ENCODE measurements at places on chromosomes 11 and 22.

- no peak for DNase-seq
Observed at GRCh38 chr22:46085828-46086576, 64.3 kb upstream of the PPARA start.

- no peak for DNase-seq
Observed at GRCh38 chr11:33855500-33855899, 36.4 kb downstream of the LMO2 start.

- no peak for DNase-seq
Observed at GRCh38 chr11:83102834-83103233, 31.1 kb upstream of the RAB30 start.

DNA sequence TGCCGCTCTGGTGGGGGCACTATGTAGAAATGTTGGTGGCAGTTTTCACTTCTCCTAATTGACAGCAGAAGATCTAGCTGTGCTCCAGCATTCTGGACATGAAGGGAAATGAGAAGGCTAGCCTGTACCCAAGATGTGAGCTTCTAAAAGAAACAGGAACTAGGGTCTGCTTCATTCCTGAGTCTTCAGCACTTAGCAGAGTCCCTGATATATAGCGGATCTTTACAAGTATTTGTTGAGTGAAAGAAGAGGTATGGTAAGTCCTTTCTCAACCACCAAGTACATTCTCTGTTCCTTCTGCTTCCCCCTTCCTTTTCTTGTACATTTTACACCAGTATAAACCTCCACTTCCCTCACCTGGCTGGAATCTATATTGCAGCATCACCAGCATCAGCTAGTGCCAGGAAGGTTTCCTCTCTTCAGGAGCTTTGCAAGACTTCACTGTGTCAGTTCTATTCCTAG lies 408.3 kb upstream of the CADM1 start:
- DNase-seq, result no peak

DNA sequence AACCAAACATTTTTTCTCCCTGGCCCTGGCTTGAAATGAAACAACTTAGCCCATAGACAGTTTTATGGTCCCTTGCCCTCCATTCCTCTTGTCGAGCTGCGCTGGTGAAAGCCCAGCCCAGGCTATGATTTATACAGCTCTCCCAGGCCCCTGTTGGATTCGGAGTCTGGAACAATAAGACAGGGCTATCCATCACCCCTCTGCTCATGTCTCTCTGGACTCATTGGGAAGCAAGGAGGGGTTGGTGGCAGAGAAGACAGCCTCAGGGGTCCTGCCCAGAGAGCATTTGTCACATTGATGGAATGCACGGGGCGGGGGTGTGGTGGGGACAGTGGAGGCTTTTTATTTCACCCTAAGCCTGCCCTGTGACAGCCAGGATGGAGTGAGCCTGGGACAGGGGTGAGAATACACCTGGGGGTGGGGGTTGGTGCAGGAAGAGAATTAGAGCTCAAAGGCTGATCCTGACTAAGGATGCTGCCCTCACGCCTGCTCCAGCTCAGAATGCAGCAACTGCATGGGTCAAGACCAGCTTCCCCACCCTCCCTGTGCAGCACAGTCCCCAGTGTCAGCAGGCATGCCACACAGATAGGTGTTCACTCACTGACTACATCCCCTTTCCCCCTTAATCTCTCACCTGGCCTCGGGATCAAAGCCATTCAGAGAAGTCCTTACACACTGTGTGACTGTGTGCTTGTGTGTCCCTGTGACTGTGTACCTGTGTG lies 10.0 kb upstream of the PKNOX2 start:
- no peak for DNase-seq

GRCh38 chr22:21941921-21942320 lies 10.7 kb downstream of the PPM1F start:
- DNase-seq, result no peak

DNA sequence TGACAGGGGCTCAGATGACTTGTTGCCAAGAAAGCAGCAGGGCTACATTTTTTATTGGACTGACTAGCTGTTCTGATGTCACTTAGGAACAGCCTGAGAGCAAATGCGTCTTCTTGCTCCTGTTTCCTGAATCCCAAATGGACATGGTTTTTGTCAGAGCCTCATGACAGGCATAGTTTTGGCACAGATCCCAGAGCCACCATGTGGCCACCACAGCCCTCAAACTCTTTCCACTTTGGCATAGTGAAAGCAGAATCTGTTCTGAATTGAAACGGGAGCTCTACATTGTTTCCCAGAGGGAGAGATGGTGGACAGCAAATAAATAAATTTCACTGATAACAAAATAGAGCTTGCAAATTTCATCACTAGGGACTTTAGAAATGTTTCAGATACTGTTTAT lies 222.2 kb downstream of the C11orf87 start:
- DNase-seq, result peak; percentile 99

DNA sequence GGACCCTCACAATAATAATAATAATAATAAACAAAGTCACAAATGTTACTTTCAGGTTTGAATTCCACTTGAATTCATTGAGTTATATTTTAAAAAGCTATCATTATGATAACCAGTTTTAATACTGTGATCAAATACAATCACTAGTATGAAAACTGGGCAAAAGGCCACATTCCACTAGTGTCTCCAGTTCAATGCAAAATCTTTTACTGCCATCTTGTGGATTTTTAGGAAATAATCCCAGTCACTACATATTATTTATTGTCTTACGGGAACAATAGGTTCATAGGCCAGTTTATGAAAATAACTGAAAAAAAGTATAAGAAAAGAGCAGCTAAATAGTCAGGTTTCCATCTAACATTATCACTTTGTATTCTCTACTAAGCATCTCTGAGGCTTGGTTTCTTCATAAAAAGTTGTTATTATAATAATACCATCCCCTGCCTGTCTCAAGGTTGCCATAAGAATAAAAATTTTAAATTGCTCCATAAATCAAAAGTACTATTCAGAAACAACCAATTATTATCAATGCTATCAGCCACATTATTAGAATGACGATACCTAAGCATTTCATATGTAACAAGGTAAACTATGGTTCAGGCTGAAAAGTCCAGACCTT lies 533.9 kb upstream of the CCDC90B start:
- peak; percentile 81 for DNase-seq

- DNase-seq, result no peak
Observed at GRCh38 chr11:7246179-7246578, 5.5 kb upstream of the SYT9 start.

- no peak for DNase-seq
Observed at GRCh38 chr11:126834149-126834548, 166.4 kb downstream of the KIRREL3 start.

DNA sequence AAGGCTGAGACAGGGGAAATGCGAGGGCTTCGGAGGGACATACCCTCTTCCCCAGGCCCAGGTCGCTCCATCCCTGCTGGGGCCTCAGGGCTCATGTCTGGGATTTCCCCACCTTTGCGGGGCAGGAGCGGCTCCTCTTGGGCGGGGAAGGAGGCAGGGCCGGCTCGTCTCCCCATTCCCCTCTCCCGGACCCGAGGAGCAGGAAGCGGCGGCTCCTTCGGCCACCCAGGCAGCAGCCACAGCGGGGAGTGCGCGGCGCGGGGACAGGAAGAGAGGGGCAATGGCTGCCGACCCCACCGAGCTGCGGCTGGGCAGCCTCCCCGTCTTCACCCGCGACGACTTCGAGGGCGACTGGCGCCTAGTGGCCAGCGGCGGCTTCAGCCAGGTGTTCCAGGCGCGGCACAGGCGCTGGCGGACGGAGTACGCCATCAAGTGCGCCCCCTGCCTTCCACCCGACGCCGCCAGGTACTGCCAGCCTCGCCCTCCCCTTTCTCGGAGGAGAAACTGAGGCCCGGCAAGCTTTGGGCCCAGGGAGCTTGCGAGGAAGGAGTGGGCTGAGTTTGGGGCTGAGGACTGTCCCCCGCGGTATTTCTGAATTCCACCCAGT lies at the start of gene ANKK1:
TSS of gene ANKK1 (plus strand) at position 175 of the 607 bp plus-strand sequence. CDS start at position 281, 106 bp downstream.
- no peak for DNase-seq

GRCh38 chr22:26502688-26503561 lies 9.3 kb downstream of the TFIP11 start:
- peak; percentile 19 for DNase-seq

GRCh38 chr11:63770763-63771162 lies 2.2 kb upstream of the ZFTA start:
- no peak for DNase-seq

DNA sequence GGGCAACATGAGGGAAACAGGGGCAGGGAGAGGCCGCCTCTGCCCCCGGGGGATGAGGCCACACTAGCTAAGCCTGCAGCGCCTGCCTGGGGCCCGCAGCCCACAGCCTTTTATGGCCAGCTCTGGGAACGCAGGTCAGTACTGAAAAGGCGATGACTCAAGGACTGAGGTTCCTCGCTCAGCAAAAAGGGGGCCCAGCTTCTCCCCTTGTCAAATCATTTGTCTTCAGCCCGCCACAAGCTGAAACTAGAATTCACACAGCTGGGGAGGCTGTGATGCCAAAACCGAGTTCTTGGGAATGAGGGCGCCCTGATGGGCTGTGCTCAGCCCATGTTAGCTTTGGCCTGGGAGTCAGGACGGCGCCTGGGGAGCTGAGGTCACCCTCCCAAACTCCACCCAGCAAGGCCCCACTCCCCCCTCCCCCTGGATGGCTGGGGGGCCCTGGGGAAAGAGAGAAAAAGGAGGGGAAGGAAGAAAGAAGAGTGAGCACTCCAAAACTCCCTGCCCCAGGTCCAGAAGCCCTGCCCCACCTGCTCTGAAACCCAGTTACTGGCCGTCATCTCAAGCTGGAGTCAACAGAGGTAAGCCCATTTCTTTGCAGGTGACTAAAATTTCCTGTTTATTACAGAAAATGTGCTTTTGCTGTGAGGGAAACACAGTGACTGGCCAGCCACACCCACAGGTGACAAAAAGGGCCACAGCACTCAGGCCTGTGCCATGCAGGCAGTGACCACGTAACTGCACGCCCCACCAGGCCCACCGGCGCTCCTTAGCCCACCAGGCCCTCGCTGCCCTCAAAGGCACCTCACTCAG lies 13.7 kb downstream of the EHD1 start:
- no peak for DNase-seq

DNA sequence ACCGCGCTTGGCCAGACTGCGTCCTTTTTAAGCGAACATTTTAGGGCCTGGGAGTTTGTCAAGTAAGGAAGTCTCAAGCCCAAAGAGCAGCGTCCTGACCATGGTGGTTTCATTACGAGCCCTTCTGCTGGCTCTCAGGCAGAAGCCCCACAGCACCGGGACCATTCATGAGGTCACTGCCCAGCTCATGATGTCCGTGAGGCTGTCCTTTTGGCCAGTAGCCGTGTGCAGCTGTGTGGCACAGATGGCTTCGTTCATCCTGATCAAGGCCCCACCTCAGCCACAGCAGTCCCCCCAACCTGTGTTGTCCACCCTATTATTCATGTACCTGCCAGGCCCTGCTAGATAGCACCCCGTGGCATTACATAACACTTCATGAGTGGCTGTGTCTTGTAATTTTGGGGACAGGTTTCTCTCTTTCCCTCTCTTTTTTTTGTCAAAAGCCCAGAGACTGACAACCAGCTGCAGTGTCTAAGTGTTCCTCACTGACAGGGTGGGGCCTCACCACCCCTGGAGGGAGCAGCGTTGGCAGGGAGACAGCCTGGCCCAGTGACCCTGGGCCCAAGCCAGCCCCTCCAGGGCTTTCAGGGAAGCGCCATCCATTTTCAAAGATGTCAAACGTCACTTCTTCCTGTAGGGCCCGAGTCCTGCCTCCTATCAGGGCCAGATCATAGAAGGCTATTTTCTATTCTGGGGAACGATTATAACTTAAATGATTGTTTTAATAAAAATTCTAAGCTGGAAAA lies 21.8 kb upstream of the CABP7 start:
- DNase-seq, result peak; percentile 33

GRCh38 chr11:657691-658126 lies 20.6 kb downstream of the DRD4 start:
- no peak for DNase-seq

GRCh38 chr11:82992223-82992622 lies 79.5 kb downstream of the RAB30 start:
- DNase-seq, result no peak

DNA sequence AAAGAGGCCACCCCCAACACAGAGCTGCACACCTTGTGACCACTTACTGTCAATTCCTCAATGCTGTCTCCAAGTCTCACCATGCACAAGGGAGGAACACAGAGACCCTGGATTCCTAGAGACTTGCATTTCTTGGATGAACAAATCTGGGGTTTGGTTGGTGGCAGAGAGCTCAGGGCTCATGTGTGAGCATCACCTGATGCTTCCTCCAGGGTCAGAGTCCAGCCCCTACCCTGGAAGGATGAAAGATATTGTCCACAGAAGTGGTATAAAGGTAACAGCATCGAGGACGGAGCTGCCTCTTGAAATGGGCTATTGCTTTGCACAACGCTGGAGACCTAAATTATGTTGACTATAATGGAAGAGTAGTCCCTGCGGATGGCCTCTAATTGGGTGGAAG lies 36.0 kb downstream of the GGTLC2 start:
- no peak for DNase-seq

DNA sequence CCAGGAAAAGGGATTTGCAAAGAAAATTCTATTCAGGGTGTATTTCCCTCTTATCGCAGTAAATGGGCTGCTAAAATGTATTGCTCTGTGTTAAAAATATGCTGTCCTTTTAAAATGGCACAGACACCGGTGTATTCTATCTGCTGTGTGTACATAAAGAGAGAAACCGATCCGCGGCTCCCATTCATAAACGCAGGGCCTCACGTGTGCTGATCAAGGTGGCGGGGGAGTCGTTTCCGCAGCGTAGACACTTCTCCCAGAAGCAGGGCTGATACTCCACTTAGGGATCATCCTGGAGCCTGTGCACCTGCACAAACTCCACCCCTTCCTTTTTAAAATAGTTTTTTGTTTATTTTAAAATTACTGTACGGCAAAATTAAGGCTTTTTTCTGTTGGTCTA lies 26.1 kb upstream of the IGSF9B start:
- no peak for DNase-seq

DNA sequence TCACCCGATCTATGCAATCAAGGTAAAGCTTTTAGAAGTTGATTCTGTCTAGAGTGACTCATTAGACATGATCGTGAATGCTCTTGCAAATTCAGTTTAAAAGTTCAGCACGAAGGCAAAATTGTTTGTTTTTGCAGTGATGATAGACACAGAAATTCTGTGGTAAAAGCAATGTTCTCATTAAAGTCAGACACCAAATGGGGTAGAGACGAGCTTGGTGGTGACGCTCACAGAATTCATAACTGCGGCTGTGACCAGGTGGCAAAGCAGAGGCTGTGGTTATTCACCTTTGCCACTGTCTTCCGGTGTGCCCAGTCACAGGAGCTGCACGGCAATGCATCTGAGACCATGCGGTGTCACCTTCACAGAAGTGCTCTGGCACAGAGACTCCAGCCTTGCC lies 83.4 kb downstream of the WNT7B start:
- no peak for DNase-seq

DNA sequence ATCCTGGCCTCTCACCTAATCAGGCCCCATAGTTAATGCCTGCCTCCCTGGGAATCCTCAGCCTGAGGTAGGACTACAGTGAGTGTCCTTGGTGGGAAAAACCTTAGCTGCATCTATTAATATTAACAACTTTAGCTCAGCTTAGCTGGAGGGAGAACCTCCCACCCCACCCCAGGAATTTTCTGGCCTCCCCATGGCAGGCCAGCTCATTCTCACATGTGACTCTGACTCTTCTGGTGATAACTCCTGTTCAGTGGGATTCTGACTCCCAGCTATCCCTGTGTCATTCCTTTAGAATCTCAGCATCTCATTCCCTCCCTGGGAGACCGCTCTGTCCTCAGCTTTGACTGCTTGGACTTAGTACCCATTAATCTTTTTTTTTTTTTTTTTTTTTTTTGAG lies 14.5 kb downstream of the ART5 start:
- DNase-seq, result no peak

GRCh38 chr11:43410394-43410793 lies 51.7 kb downstream of the TTC17 start:
- no peak for DNase-seq

- no peak for DNase-seq
Observed at GRCh38 chr22:36839356-36840073, 21.3 kb upstream of the NCF4 start.

GRCh38 chr11:84930863-84931262 lies 696.3 kb downstream of the DLG2 start:
- DNase-seq, result no peak

All from NCI-H446 (cell line).